Skeletal muscle tissue (tissue), 5 donors: ENCODE measurements at places on chromosomes 6 and 20. TPM values are rescaled to one million over a fixed set of nuclear protein-coding genes. Genes with fewer than 3 reads are reported as not detected.

GSTA2 gene
- total RNA-seq = under 0.01 TPM

OR2H1 gene
- not detected for total RNA-seq

CLIC1 gene
- total RNA-seq = 152 TPM

KCNQ2 gene
- total RNA-seq = 1.6 TPM

RPL7L1 gene
- 71.5 TPM for total RNA-seq

ARMH2 gene
- not detected for total RNA-seq

BPIFB2 gene
- not detected for total RNA-seq

CLPSL2 gene
- not detected for total RNA-seq

GPX6 gene
- not detected for total RNA-seq

SIRPB2 gene
- 1.6 TPM for total RNA-seq

FRK gene
- total RNA-seq = 1.6 TPM

SLC35D3 gene
- not detected for total RNA-seq

SYNCRIP gene
- 62.6 TPM for total RNA-seq

GZF1 gene
- 11.0 TPM for total RNA-seq

DLL1 gene
- total RNA-seq = 13.6 TPM

HM13 gene
- 30.8 TPM for total RNA-seq

BTN1A1 gene
- not detected for total RNA-seq

SCUBE3 gene
- 0.52 TPM for total RNA-seq

PRDM13 gene
- not detected for total RNA-seq

ELOVL4 gene
- total RNA-seq = 2.1 TPM

CFAP61 gene
- 1.0 TPM for total RNA-seq

RAB44 gene
- not detected for total RNA-seq

SOX18 gene
- 3.7 TPM for total RNA-seq

CRISP1 gene
- total RNA-seq = not detected

HLA-DRB5 gene
- total RNA-seq = 14.6 TPM

OR2H2 gene
- total RNA-seq = not detected

FABP7 gene
- total RNA-seq = not detected

MACROD2 gene
- total RNA-seq = 3.1 TPM

GTPBP2 gene
- total RNA-seq = 30.8 TPM

KCNB1 gene
- total RNA-seq = 2.1 TPM

HLA-DOA gene
- 1.0 TPM for total RNA-seq

TRIM38 gene
- 5.2 TPM for total RNA-seq

LRRC73 gene
- total RNA-seq = 0.52 TPM

PNLDC1 gene
- not detected for total RNA-seq
